ENCODE measurements at places on chromosomes 2 and 18.

GRCh38 chr18:49547701-49548100, 14.2 kb upstream of the LIPG start:
- no peak for DNase-seq

DNA sequence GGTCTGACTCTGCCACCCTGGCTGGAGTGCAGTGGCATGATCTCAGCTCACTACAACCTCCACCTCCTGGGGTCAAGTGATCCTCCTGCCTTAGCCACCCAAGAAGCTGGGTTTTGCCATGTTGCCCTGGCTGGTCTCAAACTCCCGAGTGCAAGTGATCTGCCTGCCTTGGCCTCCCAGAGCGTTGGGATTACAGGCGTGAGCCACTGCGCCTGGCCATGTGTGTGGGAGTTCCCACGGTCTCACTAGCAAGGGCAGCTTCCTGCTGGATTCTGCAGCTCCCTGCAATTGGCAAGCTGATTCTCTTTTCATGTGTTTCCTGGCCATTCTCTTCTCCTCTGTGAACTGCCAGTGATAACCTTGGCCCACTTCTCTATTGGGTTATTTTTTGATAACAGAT, 84.0 kb downstream of the USP40 start:
- DNase-seq, result no peak

DNA sequence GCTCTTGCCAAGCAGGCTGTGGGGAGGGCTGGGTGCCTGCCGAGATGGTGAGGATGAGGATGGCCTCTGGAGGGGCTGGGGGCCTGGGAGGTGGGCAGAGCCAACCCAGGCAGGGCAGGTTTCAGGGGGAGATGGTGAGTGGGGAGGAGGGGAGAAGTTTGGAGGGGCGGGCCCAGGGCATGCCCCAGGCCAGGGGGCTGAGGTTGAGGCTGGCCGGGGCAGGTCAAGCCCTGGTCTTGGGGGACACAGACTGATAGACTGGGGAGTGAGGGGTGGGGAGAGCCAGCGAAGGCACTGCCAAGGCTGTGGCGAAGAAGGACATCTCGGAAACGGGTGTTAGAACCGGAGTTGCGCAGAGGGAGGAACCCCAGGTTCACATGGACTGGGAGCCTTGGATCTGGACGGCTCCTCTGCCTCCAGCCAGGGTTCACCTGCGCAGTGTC, 12.6 kb downstream of the CAPN10 start:
- no peak for DNase-seq

- no peak for DNase-seq
Observed at GRCh38 chr18:69208545-69208944, 192.1 kb upstream of the DOK6 start.

- no peak for DNase-seq
Observed at GRCh38 chr2:101796825-101797600, 99.5 kb downstream of the MAP4K4 start.

DNA sequence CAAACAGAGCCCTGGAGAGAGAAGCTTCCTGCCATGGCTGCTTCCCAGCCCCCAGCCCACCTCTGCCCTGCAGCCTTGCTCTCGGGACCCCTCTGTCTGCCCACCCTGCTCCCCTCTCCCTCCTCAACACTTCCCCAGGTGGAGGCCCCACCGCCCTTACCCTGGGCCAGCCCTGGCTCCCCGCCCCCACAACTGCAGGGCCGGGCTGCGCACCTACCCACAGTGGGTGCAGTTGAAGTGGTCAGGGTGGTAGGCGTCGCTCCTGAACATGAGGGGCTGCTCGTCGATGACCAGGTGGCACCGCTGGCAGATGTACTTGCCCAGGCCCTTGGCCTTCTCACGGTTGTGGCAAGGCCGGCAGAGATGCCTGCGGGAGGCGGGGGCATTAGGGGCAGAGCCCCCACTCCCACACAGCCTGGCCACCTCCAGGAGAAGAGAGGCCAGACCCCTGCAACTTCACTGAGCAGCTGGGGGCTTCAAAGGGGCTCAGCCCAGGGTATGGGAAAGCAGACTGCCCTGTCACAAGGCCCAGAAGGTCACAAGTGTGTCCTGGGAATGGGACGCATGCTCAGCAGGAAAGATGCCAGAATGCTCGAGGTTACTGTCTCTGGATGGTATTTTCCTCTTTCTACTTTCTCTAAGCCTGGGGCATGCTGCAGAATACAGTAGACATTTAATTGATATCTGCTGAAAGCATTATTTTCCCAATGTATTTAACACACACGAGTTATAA, 3.1 kb upstream of the GPR17 start:
- no peak for DNase-seq

DNA sequence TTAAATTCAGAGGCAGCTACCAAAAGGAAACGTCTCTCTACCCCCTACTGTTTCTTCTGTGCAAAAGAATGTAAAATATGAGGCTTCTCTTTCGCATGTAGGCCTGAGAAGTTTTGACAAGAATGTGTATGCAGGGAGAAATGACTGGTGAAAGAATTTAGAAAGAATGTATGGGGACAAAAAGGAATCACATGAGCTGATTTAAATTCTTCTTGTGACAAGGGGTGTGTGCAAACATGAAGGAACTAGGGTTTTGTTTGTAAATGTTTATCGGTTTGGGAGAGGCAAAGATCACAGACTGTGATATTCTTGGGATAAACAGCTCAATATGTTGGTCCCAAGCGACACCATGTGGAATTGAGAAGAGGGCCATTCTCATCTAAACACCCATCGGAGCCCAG, 345.2 kb upstream of the VRK2 start:
- DNase-seq, result no peak

DNA sequence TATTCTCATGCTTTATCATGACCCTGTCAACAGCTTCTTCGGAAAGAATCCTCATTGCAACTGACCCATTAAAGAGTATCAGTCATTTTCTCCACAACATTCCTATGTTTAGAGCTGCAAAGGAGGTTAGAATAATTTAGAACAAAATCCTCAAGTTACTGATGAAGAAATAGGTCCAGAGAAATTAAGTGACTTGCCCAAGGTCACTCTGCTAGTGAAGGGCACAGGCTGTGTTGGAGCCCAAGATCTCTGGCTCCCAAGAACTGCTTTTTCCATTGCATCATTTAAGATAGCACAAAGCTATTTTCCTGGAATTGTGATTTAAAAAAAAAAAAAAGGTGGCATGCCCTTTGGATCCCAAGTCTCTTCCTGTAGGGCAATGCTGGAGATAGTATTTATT, 9.6 kb downstream of the IRS1 start:
- no peak for DNase-seq

DNA sequence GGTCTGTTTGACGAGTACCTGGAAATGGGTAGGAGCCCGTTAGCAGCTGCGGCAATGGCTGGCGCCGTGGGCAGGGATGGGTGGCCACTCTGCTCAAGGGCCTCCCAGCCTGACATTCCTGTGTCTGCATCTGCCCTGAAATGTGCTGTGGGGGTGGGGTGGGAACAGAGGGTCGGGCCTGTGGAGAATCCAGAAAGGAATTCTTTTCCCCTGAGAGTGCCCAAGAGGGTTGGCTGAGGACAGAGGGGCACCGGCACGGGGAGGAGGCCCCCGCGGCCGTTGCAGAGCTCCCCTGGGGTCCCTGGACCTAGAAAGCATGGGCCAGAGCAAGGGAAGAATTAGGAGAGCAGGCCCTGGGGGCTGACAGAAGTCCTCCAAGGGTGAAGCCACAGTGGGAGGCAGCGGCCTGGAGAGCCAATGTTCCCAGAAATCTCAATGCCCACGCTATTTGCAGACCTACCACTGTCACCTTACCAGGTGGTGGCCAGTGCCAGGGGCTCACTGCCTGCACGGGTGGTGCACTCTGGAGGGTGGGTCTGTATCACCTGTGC, 27.8 kb downstream of the ANO7 start:
- DNase-seq, result no peak

GRCh38 chr18:37630334-37630733, 64.7 kb upstream of the CELF4 start:
- DNase-seq, result no peak

DNA sequence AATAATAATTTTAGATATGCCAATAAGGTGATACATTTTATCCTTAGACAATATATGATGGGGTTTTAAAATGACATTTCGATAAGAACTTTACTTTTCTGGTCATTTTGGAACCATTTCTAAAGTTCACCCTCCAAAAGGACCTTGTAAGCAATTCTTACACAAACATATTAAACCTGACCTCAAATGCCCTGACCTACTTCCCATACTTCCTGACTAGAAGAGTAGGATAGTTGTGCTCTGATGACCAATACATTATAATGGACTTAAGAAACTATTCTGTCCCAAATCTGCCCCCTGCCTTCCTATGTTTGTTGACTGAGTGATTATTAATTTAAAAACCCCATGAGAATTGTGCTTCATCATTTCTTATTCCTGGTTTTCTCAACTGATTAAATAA, 24.6 kb downstream of the GCA start:
- no peak for DNase-seq

GRCh38 chr2:203534621-203535077, 452 bp downstream of the RAPH1 start:
- DNase-seq, result no peak

GRCh38 chr2:96325884-96326255, 753 bp downstream of the ITPRIPL1 start:
- DNase-seq, result no peak

DNA sequence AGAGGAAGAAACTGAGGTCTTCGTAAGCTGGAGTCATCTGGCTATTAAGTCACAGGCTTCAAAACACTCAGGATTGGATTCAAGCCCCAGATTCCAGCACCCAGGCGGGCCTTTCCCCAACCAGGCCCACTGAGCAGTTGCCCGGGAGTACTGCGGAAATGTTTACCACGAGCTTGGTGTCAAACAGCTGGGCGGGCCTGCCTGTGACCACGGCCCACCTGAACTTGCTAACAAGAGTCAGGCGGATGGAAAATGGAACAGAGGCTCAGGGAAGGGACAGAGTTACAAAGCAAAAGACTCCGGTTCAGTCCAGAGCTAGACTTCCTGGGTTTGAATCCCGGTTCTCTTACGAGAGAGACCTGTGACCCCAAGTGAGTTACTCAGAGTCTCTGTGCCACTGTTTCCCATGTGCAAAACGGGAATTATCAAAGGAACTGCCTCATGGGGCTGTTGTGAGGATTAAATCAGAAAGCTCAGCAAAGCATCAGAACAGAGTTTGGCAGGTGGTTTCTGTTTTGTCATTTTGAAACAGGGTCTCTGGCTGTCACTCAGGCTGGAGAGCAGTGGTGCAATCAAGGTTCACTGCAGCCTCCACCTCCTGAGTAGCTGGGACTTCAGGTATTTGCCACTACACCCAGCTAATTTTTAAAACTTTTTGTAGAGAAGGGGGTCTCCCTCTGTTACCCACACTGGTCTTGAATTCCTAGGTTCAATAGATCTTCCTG, 49.0 kb upstream of the TFCP2L1 start:
- no peak for DNase-seq

DNA sequence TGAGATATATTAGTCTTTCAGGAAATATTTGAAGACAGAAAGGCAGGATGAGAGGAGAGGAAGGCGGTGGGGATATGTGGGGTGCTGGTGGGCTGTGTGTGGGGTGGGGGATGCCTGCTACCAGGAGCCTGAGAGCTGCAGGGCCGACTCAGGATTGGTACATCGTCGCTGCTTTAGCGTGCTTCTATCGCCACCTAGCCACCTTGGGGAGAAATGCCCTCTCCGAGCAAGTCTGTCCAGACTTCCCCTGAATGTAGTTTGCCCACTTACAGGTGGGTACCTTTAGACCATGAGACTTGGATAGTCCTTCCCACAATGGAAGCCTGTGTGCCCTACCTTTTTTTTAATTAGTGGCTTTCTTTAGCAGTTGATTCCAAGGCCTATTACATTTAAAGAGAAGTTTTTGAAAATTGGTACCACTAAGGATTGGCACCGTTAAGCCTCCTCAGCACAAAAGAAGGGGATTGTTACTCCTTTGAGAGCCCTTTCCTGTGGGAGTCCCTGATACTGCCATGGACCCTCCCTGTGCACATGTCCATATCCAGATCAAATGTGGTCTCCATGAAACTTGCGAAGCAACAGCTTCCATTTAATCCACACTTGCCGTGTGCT, 114.1 kb upstream of the NDUFV2 start:
- no peak for DNase-seq

DNA sequence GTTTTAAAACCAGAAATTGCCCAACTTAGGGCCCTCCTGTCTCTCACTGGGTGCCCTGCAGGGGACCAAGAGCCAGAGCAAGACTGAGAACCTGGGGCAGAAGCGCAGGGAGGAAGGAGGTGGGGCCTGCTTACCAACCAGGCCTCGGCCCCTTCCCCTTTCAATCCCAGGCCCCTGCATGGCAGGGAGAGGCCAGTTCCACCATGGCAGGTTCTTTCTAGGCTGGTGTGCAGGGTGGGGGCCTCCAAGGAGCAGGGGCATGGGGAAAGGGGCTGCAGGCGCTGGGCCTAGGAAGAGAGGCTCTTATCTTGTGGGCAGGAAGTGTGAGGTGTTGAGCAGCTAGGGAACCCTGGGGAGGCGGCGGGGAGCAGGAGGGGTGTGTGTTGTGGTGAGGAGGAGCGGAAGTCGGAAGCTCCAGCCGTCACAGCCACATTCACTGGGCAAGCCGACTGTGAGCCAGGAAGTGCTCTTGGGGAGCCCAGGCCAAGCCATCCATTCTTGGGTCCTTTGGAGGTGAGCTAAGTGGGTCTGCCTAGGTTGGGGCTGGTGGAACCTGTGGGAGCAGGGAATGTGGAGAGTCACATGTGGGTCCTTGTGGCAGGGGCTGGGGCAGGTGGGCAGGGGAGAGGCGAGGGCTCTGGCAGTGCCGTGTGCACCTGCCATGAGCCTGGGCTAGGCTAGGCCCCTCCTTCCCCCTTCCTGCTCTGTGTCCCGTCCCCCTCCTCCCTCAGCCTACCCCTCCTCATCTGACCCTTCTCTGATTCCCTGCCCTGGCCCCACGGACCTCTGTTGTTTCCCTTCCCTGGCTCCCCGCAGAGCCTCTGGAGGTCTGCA, at the start of gene PSD4:
TSS of gene PSD4 (plus strand) at position 430 of the 834 bp plus-strand sequence. CDS start 8,486 bp downstream, outside the sequence.
- no peak for DNase-seq

DNA sequence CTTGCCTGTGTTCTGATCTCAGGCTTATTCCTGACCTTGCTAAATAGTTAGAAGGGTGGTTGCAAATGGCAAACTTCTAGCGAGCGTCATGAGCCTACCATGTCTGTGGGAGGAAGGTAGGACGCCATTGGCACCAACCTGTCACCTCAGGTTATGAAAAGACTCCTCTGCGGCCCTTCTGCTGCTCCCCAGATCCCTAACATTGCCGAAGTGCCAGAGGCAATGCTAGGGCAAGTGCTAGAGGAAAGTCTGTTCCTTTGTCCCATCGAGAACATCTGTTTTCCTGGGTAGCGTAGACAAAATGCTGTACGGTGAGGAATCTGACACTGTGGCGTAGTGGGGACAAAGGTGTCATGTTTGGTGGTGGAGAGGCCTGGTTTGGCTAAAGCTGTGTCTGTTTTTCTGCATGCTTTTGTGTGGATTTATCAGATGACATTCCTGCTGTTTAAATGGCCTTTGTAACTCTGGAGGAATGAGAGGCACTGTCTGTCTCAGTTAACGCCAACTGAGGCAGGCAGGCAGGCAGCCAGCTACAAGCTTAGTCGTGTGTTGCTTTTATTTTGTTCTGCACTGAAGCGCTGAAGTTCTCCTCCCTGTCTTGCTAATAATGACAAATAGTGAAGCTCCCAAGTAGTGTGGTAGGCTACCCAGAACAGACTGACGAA, 94.1 kb downstream of the PRPF40A start:
- no peak for DNase-seq

Measured in NCI-H187 treated with DMSO at 0.1 percent for 48 hours (cell line).